ENCODE measurements at places on chromosomes 1 and 21.

- DNase-seq = no peak
These were observed 2.2 kb upstream of the FOXD3 start for GRCh38 chr1:63320022-63320721.

GRCh38 chr1:195195423-195196057 is 1412.7 kb downstream of the KCNT2 start:
- no peak for DNase-seq

- DNase-seq = peak; percentile 28
These were observed 71.0 kb downstream of the DHRS3 start for GRCh38 chr1:12546771-12547585.

- no peak for DNase-seq
These were observed 736 bp upstream of the ZMPSTE24 start for GRCh38 chr1:40257313-40257687.

DNA sequence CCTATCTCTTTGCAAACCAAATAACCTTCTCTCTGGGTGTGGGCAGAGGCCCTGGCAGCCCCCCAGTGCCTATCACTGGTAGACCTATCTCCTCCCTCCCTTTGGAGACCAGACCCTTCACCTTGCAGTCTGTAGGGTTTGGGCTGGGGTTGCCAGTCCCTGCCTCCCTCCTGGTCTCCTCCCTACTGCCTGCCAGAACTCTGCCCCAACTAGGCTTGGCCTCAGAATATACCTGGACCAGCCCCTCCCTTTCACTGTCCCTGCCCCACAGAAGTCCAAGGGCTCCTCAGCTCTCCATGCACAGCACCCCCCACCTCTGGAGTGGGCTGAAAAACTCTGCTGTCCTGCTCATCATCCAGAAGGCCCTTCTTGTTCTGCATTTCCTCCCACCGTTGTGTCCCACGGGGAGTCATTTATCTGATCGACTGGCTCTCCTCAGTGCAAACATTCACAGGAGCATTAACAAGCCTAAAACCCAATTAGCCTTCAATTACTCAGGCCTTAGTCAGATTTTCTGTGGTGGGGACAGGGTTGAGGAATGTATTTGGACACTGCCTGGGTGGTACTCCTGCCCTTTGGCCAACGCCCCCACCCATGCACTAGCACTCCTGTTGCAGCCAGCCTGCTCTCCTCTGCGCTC is 27.7 kb upstream of the DMBX1 start:
- no peak for DNase-seq

- no peak for DNase-seq
These were observed 4.3 kb downstream of the NEK7 start for GRCh38 chr1:198160946-198161614.

- DNase-seq = no peak
These were observed 3.5 kb downstream of the HDGF start for GRCh38 chr1:156747742-156748669.

DNA sequence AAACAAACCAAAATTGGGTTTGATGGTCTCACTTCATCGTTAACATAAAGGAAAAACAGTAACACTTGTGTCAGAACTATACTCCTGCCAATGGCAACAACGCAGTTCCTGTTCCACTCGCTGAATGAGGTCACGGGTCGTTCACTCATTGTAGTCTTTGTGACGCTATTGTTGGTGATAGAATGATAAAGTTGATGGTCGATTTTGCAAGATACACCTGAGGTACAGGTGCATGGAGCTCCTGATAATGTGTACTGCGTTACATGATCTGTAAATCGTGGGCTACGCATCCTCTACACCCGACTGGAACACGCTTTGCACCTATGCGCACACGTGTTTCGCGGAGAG is 391 bp upstream of the CENPS start:
- DNase-seq = no peak

DNA sequence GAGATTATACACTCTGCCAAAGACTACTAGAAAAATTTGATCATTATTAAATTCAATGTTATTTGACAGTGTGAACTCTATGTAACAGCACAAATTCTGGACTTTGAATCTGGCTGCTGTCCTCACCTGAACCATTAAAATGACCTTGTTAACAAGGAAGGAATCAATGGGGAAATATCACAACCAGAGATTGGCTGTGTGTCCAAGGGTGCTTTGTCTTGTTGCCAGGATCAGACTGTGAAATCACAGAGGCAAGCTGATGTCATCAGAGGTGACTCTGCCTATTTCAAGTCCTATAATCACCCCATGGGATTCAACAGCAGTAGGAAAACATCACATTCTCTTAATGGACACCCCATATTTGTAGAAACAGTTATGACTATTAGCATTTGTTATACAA is 46.8 kb downstream of the ADAMTS5 start:
- DNase-seq = no peak

- DNase-seq = peak; percentile 50
These were observed 191.5 kb downstream of the SDCCAG8 start for GRCh38 chr1:243447347-243447746.

- DNase-seq = no peak
These were observed 171.9 kb downstream of the DSCAM start for GRCh38 chr21:40675017-40675416.

GRCh38 chr1:155051342-155051776 is 243 bp downstream of the ADAM15 start:
- DNase-seq = no peak

- DNase-seq = no peak
These were observed 79.6 kb downstream of the PSMG1 start for GRCh38 chr21:39103689-39104088.

DNA sequence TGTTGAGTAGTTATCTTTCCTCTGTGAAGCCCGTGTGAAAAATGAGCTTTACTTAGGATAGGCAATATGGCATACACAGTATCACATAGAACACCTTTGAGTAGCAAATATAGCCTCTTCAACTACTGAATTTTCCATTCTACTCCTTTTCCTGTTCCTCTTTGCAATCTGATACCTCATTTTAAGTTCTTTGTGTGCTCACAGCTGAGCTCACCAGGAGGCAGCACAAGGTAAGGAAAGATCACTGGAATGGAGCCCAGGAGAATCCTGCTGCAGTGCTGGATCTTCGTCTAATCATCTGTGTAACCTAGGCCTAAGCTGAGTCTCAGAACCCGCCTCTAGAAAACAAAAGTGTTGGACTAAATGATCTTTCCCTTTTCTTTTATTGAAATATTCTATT is 171.0 kb downstream of the LRRC40 start:
- no peak for DNase-seq

DNA sequence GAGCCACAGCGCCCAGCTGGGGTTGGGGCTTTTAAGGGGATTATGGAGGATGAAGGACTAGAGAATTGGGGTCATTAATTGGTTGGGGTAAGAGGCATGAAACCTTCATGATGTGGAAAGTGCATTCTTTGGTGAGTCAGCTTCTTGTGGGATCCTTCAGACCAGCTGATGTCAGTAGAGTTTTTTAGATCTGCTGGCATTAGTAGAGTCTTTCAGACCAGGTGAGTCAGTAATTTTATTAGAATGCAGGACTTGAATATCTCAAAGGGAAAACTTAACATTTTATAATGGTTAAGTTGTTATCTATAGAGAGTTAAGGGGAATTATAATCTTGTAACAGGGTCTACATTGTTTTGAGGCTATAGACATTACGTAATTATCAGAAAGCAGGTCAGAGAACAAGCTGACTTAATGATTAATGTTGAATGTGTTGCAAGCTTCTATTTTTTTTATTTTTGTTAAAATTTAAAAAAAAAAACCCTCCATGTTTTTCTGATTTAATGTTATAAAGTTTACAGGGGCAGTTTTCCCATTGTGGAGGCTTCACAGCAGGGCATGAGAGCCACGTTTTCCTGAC is 160.9 kb upstream of the FMN2 start:
- no peak for DNase-seq

DNA sequence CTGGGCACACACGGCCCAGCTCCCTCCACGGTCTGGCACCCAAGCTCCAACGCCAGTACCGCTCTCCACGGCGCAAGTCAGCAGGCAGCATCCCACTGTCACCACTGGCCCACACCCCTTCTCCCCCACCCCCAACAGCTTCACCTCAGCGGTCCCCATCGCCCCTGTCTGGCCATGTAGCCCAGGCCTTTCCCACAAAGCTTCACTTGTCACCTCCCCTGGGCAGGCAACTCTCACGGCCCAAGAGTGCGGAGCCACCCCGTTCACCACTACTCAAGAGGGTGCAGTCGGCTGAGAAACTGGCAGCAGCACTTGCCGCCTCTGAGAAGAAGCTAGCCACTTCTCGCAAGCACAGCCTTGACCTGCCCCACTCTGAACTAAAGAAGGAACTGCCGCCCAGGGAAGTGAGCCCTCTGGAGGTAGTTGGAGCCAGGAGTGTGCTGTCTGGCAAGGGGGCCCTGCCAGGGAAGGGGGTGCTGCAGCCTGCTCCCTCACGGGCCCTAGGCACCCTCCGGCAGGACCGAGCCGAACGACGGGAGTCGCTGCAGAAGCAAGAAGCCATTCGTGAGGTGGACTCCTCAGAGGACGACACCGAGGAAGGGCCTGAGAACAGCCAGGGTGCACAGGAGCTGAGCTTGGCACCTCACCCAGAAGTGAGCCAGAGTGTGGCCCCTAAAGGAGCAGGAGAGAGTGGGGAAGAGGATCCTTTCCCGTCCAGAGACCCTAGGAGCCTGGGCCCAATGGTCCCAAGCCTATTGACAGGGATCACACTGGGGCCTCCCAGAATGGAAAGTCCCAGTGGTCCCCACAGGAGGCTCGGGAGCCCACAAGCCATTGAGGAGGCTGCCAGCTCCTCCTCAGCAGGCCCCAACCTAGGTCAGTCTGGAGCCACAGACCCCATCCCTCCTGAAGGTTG is 97.6 kb downstream of the PIK3R3 start:
- no peak for DNase-seq

DNA sequence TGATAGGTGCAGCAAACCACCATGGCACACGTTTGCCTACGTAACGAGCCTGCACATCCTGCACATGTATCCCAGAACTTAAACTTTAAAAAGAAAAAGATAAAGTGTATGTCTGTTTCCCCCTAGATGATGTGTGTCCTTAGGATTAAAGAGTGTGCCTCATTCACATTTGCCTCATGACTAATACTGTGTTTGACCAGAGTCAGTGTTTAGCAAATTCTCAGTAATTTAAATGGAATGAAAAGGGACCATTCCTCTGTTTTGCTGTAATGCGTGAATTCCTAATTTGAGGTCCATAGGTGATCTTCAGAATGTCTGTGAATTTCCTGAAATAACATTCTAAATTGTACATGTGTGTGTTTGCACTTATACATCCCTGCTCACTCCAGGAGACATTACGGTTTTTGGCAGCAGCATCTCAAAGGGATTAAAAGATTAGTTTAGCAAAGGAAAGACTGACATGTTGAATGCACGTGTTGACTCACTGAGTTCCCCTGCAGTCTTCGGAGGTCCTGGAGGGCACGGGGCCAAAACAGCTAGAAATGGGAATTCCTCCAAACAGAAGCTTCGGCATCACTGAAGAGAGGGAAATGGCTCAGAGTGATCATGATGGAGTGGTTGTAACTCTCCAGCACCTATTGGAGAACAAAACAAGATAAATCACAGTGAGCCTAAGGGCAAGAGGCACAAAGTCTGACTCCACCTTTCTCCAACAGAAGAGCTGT is 19.1 kb upstream of the SLC35F3 start:
- no peak for DNase-seq

All from stromal cell of bone marrow (primary cell).